ENCODE measurements at places on chromosomes 6 and 20.

DNA sequence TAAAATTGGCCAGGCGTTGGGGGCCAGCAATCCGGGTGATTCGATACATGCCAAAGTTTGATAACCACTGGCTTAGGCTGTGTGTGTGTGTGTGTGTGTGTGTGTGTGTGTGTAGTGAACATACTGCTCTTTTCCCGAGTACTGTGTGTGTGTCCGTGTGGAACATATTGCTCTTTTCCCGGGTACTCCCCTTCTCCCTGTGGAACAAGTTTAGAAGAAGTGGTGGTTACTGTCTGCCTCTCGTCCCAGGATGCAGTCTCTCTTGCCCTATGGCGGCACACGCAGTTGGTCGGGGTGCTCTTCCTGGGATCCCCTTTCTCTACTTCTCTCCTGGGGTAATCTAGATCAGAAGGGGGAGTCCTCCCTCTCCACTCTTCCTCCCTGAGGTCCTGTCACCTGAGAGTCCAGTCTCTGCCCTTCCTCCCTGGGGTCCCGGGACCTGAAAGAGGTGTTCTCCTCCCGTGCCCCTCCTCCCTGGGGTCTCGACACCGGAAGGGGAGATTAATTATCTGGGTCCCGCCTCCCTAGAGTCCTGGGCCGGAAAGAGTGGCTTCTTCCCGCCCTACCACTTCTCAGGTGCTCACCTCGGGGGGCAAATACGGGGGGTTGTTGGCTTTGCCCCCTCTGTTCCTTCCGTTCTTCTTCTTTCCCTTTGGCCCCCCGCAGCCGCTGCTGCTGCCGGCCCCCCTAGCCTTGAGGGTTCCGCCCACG is 516 bp downstream of the GTPBP2 start:
- no peak for DNase-seq

- DNase-seq: no peak
These were observed 141.3 kb downstream of the FUT9 start for GRCh38 chr6:96157018-96157565.

DNA sequence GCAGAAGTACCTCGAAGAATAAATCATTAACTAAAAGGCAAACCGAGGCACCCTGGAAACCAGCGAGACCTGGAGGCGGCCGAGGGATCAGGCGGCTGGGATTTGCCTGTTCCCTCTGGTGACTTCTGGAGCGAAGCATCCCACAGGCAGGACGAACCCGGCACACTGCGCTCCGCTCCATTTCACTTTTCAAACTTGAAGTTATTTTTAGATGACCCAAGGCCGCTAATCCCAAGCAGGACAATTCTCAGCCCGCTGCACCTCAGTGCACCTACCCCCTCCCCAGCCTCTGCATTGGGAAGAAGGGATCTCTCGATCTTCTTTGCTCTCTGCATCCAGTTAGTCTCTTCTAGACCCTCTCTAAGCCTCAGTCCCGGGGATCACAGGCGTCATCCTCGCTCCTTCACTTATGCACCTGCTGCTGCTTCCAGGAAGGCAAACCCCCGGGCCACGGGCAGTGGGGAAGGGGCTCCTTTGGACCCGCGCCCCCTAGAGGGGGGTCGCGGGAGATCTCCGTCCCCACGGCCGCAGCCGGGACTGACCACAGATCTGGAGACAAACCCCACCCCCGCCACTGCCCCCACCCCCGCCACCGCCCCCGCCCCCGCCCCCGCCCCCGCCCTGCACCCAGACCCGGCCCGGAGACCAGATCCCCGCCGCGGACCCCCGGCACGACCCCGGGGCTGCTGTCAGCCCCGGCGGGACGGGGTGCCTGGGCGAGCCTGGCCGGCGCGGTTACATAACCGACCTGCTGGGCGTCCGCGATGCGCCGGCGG is 636 bp downstream of the RCAN2 start:
- DNase-seq: no peak

- DNase-seq: no peak
These were observed 616.9 kb upstream of the MAN1A1 start for GRCh38 chr6:119966484-119966883.

- DNase-seq: no peak
These were observed 36.8 kb upstream of the PRND start for GRCh38 chr20:4684837-4685413.

DNA sequence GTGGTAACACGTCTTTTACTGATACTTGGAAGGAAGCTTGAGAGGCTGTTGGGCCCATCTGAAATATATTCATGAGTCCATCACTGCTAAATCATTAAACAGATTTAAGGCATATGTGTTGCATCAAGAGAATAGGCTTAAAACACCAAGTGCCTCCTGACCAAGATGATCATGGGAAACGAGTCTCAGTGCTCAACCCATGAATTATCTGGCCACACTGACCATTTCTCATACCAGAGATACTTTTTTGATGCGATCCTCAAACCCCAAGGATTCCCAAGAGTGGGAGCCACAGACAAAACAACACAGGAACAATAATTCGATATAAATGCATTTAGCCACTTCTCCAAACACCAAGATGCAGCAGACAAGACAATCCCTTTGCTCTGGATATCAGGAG is 17.2 kb downstream of the HEY2 start:
- DNase-seq: no peak

DNA sequence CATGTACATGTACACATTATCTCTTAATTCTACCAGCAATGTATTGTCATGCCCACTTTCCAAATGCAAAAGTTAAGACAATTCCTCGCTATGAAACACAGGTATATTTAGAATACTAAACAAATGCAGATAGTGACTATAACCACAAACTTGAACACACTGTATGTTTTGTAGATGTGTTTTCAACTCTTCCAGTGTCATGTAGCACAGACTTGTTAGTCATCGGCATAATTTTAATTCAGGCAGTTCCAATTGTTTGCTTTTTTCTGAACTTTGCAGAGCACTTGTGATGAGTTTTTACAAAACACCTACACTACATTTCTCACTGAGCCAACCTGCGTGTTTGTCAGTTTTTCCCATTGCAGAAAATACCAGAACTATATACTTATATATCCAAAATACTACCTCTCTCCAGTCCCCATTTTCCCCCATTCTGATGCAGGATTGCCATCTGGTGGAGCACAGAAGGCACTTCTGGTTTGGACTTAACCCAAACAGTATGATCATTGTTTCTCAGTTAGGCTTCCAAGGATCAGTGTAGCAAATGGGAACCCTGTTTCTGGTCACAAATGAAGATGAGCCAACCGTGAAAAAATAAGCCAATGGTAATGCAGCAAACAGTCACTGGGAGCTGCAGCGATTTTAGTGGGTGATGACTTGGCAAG is 143.4 kb downstream of the ADGRB3 start:
- DNase-seq: no peak

DNA sequence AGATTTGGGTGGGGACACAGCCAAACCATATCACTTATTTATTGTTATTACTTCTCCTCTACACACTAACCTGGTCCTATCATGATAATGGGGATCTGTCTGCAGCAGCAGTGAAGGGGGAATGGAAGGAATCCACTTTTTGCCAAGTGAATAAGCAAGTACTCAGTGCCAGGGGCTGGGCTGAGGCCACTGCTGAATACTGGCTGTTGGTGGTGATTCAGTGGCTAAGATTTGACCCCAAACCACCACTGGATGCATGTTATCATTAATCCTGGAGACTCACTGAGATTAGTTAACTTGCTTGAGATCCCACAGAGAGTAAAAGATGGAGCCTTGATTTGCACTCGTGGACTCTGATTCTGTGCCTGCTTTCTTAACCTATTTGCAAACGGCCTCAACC is 127.7 kb downstream of the TSHZ2 start:
- DNase-seq: no peak

- no peak for DNase-seq
These were observed 61.6 kb downstream of the PSMG4 start for GRCh38 chr6:3320238-3320811.

DNA sequence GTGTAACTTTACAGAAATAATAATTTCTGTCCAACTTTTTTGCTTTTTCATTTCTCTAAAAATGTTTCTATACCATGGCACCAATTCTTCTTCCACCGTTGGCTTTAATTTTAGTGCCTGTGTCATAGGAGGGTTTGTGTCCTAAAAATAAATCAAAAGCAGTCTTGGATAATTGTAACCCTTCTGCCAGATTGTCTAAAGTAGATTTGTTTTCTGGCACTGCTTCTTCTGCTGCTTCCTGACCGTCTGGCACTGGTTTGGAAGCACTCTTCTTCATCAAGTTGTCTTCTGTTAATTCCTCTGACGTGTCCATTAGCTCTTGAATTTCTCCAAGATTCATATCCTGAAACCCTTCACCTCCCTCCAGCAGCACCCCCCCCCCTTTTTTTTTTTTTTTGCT is 33.1 kb downstream of the SCAF8 start:
- no peak for DNase-seq

DNA sequence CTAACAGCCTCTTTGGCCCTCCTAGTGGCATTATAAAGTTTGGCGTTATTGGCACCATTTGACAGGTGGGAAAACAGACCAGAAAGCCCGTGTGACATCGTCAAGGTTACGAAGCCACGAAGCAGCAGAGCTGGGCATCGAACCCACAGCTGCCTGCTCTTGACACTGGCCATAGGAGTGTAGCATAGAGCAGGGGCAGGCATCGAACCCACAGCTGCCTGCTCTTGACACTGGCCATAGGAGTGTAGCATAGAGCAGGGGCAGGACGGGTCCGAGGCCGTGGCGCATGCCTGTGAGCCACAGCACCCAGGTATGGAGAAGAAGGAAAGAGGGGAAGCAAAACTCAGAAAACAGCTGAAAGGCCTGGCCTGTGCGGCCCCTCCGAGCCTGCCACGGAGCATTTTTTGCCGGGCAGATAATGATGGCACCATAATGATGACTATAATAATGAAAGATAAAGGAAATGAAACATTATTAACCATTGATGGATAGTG is 33.1 kb downstream of the CDH4 start:
- DNase-seq: no peak

DNA sequence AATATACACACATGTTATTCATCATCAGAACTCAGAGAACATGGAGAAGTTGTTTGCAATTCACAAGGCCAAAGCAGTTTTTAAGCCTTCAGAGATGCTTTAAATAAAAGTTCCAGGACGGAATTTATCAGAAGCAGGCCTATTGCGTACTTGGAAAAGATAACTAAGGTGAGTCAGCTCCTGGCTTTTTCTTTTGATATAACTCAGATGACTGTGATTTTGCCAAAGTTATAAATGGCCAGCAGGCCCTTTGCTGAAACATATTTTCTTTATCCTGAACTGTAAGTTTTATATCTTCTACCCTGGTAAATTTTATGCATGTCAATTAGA is 55.0 kb upstream of the PLCB1 start:
- no peak for DNase-seq

- DNase-seq: no peak
These were observed 53.0 kb downstream of the HLA-A start for GRCh38 chr6:29995340-29995777.

DNA sequence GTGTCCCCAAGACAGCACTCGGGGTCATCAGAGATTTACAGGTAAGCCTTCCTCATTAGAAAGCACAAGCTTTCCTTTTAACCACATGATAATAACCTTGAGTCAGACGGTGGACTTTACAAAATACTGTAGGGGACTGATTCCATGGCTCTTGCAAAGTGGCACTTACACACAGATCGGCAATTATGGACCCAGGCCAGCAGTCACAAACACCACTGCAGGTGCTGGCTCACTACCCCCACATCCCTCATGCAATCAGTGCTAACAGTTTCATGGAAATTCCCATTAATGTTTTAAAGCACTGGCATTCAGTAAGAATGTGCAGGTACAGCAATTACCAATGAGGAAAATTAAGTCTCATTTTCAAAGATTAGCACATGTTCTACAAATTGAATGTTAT is 516.5 kb downstream of the PRKN start:
- no peak for DNase-seq

DNA sequence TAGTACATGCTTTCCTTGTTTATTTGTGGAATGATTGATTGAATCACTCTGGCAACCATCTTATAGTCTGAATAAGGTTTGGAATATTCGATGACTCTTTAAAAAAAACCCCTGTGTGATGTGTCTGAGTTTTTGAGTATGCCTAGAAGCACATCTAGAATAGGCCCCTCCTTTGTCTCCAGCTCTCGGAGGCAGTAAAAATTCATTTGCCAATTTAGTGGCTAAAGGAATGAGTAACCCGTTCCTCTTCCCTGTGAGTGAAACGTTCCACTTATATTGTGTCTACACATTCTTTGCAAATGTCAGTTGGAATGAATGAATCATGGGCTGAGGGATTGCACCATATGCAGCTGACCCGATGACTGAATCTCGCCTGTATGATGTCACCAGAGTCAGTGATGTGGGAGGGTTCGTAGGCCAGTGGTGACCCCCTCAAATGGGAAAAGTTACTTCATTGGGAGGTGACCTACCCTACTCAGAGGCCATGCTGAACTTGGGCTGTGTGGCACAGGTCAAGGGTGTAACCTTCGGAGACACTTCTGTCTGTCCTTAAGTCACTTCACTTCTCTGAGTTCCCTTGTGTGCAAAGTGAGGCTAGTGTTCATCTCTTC is 21.6 kb downstream of the MOCS3 start:
- no peak for DNase-seq

DNA sequence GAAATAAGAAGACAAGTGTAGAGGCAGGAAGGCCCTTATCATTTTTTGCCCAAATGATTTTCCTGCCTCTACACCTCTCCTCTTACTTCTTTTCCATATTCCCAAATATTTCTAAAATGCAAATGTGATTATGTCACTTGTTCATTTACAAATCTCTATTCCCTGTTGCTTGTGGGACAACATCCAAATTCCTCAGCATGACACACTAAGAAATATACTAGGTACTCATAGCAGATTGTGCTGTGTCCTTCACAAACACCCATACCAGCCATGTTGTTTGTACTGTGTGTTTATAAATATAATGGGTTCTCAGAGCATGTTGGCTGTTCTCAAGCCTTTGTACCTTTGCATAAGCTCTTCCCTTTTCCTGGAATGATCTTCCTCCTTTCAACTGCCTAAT is 17.7 kb upstream of the FYN start:
- no peak for DNase-seq

DNA sequence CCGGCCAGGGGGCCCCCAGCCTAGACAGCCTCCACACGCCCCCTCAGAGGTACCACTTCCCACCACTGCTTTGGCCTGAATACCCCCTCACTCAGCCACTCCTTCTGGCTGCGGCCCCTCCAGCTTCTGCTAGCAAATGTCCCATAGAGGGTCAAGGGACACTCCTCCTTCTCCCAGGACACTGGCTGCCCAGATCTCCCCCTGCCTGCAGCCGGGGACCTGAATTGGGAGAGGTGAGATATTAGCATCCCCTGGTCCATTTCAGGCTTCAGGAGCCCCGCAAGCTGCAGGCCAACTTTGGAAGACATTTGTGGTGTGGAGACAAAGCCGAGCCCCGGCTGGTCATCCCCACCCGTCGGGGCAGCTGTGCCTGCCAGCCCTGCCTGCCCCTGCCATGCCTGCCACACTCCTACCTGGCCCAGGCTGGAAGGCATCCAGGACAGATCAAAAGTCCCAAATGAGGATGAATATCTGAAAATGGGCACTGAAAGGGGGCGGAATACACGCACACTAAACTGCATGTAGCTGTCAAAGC is 32.5 kb upstream of the FOXC1 start:
- no peak for DNase-seq

DNA sequence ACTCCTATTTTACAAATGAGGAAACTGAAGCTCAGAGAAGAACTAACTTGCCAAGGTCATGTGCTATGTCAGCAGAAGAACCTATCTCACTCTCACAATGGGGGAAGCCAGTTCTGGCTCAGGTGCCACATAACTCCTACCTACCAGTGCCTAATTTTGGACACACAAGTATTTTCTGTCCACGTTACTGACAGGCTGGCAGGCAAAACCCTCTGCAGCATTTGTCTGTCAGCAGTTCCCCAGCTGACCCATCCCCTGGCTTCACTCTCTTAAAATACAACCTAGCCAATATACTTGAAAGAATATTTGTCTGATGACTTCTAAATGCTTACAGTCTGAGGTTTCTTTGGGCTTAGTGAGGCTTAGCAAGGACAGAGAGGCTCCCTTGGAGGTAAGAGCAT is 15.5 kb downstream of the GSS start:
- DNase-seq: no peak

Measured in stimulated activated CD4-positive, alpha-beta T cell treated with anti-CD3 and anti-CD28 coated beads, Interleukin-2, amount 100 ng/mL, for 4 hours (primary cell).